HTR-8/SVneo (cell line): ENCODE measurements at places on chromosomes 5 and 9.

DNA sequence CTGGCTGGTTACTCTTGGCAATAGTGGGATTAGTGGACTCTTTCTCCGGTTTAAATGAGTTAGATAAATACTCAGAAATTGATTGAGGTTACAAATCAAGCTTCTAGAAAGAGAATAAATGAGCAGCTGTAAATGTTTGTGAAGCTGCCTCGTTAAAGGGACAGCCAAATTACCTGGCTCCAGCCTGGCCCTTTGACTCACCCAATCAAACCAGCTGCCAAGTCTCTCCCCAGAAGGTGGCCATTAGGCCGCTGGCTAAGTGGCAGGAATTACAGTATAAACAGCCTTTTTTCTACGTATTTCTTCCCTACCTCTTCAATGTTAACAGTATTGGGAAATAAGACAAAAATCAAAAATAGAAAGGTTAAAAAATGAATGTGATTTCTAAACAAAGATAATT is 46.0 kb upstream of the SRFBP1 start:
- DNase-seq: no peak

GRCh38 chr5:7684826-7685225 is 166.1 kb downstream of the CFAP90 start:
- DNase-seq: no peak

- DNase-seq: no peak
Observed at GRCh38 chr5:101673120-101673519, 623.0 kb downstream of the SLCO4C1 start.

- DNase-seq: no peak
Observed at GRCh38 chr9:72943844-72944462, 8.9 kb downstream of the ALDH1A1 start.

GRCh38 chr9:91623004-91623403 is 199.4 kb upstream of the NFIL3 start:
- no peak for DNase-seq

DNA sequence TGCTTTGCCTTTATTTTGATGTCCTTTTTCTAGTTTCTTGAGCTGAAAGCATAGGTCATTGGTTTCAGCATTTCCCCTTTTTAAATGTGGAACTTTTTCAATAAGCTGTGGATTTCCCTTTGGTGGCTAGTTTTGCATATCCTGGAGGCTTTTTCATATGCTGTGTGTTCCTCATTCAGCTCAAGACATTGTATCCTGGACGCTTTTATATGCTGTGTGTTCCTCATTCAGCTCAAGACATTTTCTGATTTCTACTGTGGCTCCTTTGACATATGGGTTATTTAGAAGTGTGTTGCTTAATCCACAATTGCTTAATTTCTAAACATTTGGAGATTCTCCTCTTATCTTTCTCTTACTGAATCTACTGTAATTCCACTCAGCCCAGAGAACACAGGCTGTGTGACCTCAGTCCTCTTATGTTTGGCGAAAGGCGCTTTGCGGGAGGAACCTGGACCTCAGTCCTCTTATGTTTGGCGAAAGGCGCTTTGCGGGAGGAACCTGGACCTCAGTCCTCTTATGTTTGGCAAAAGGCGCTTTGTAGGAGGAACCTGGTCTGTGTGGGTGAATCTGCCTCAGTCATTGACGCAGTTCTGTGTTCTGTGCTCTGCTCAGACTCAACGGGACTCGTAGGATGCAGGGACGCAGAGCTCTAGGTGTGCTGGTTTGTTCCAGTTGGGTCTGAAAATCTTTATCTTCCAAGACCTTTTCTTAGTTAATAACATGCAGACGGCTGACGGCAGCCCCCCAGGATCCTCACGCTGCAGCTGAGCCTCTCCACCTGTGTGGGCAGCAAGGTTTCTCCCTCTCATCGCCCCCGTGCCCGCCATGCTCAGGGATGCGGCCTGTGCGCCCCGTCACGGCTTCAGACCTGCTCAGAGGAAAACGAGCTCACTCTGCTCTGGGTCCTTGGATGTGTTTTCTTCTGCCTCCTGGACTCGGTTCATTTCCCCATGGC is 6.0 kb upstream of the SLC9A3 start:
- DNase-seq: no peak

DNA sequence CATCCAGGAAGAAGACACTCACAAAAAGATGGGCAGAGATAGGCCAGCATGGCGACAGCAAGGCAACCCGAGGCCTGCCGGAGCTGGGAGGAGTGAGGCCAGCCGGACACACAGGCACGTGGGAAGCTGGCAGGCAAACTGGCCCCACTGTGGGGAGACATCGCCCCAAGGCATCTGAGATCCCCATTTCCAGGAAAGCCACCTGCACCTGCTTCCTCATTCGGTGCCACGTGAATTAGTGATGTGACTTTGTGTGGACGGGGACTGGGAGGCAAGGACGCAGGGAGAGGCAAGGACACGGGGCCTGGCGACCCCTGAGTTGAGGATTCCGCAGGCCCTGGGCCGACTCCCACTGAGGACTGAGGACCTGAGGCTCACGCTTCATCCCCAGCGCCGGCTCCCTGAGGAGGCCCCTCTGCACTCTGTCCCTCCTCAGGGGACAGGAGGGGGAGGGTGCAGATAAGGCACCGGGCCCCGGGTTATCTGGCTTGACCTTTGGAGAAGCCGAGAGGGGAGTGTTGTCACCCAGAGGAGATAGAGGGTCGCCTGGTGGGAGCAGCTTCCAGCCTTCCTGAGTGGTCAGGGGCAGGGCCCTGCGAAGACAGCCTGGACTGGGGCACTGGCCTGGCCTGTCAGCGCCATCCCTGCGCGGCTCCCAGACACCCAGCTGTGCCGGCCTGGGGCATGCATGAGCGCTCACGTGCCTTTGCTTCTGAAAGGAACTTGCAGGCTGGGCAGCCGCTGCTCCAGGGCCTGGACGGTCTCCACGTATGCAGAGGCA is 39.7 kb downstream of the NDUFS6 start:
- no peak for DNase-seq

DNA sequence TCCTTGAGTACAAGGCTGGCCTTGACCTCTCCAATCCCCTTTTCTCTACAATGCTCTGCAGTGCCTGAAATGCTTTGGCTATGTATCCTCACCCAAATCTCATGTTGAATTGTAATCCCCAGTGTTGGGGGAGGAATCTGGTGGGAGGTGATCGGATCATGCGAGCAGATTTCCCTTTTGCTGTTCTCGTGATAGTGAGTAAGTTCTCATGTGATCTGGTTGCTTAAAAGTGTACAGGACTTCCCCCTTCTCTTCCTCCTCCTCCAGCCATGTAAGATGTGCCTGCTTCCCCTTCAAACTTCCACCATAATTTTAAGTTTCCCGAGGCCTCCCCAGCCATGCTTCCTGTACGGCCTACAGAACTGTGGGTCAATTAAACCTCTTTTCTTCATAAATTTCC is 28.5 kb upstream of the AKNA start:
- DNase-seq: no peak

- peak; percentile 12 for DNase-seq
Observed at GRCh38 chr5:72653586-72653985, 146.4 kb upstream of the ZNF366 start.

DNA sequence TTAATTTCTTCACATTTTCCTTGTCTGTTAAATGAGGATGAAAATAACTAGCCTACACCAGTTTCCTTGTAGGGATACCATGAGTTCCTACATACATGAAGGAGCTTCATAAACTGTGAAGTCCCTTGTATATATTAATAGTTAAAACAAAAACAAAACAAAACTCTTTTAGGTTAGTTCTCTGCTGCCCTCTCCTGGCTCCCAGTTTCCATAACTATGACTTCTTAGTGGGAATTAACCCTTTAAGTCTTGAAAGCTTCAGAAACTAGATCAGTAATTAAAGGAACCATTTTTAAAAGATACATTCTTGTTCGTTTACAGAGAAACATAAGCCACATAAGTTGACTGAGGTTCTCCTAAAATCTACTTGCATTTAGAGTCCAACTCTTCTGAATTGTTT is 500.0 kb upstream of the C9orf72 start:
- DNase-seq: no peak

DNA sequence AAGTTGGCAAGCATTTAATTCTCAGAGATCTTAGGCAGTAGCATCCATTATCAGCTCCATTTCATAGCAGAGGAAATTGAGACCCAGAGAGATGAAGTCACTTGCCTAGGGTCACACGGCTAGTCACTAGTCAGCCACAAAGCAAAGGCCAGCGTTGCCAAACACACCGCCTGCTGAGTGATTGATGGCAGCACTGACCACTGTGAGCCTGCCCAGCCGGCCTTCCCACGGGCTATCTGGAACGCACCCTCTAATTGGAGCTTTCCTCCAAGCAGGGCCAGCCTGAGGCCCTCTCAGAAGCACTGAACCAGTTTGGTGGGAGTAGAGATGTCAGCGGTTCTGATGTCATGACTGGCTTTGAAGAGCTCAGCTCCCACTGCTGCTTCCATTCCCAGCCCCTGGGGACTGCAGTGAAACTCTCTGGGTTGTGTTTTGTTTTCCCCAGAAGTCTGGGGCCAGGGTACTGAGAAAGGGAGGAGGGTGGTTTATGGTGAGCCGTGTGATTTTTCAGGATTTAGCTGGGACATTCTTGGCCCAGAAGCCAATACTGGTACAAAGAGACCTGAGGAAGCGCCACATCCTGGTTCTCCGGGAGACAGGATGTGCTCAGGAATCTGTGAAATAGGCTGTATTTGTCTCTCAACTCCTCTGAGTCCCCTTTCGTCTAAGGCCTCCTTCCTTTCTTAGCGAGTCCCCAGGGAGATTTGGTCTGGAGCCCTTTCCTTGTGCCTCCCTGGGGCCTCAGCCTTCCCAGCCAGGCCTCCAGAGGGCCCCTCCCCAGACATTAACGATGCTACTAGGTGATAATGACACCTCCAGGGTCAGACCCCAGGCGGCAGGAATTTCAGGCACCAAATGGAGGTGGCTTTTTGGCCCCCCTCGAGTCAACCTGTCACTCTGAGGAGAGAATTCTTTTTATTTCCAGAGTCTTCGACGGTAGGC is 44.5 kb downstream of the SPRY4 start:
- no peak for DNase-seq

GRCh38 chr9:81382281-81382680 is 307.1 kb downstream of the TLE1 start:
- DNase-seq: no peak

- DNase-seq: no peak
Observed at GRCh38 chr9:70549926-70550325, 135.5 kb upstream of the KLF9 start.
